ENCODE measurements at places on chromosomes 1 and 21. TPM values are rescaled to one million over a fixed set of nuclear protein-coding genes. Genes with fewer than 3 reads are reported as not detected.

Gene DYNLT5
- total RNA-seq = 7.7 TPM

Gene LRRC71
- not detected for total RNA-seq

DNA sequence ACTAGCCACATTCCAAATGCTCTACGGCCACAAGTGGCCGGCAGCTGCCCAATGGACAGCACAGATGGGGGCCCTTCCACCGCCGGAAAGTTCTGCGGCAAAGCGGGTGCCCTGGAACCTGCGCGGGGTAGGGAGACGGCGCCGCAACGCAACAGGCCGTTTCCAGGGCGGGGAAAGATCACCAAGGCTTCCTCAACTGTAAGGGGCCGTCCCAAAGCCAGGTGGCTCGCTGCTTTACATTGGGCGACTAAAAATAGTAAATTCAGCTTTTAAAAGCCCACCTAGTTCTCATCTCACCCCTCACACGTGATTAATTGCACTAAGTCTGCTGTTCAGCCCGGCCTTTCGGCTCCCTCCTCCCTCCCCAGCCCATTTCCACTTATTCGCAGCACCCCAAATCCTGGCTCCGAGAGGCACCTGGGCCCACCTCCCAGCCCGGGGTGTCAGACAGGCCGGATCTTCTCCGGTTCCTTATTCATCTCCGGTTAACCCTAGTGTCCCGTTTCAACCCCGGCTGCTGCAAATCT, 643 bp downstream of the CFAP298 start:
- no peak for DNase-seq

DNA sequence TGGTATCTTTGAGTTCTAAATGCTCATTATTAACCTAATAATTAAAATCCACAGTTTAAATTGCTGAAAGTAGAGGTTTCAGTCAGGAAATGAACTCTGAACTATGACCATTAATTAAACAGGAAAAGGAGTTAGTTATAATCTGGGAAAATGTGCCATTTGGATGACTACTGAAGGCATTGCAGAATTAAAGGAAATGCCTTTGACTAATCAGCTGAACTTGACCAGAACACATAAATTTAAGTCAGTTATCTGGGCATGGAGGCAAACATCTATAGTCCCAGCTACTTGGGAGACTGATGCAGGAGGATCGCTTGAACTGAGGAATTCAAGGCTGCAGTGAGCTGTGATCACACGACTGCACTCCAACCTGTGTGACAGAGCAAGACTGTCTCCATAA, 31.9 kb downstream of the SLC44A5 start:
- DNase-seq = no peak

- DNase-seq = no peak
Measured at GRCh38 chr1:119731741-119732430, 20.2 kb downstream of the PHGDH start.

DNA sequence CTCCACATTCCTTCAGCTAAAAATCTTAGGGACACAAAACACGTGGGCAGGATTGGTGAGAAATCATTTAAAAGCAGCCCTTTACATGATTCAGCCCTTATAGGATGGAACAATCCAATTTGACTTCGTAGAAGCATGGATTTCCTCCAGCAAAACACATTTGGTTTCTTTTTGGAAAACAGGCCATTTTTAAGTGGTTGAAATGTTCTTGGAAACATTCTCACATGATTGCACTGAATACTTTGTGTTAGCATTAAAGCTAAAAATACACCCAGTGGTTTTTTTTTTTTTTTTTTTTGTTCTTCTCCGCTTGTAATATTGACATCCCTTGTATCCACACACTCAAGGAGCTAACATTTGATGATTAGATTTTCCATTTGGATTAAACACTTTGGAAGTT, 42.1 kb upstream of the ABCG1 start:
- no peak for DNase-seq
